Progenitor cell of endocrine pancreas (in vitro differentiated cells): ENCODE measurements at places on chromosomes 13 and 19. TPM values are rescaled to one million over a fixed set of nuclear protein-coding genes. Genes with fewer than 3 reads are reported as not detected.
A peak's percentile ranks its signal among the peaks of the same experiment; 100 is the strongest.

GRCh38 chr13:21929400-21929799 is 258.5 kb downstream of the FGF9 start:
- no peaks in the 10 kb centered on the region for H3K4me1 ChIP-seq
- DNase-seq = no peak
- H3K27me3 ChIP-seq = peaks cover 2% of the 10 kb centered on the region
- H3K36me3 ChIP-seq = no peaks in the 10 kb centered on the region
- H3K27ac ChIP-seq = no peak overlapping the region

- H3K36me3 ChIP-seq = peaks cover 8% of the 10 kb centered on the region
- H3K27me3 ChIP-seq = peaks cover 25% of the 10 kb centered on the region
- peak within 1 kb of the TSS; percentile 79 for H3K4me3 ChIP-seq
- peak within 1 kb of the TSS; percentile 90 for H3K27ac ChIP-seq
- peak; percentile 49 for DNase-seq
- H3K4me1 ChIP-seq = peaks cover 23% of the 10 kb centered on the region
Observed at GRCh38 chr19:41218615-41219507, at the start of gene AXL. Gene AXL (plus strand): TSS chr19:41219223. CDS start chr19:41219393, 170 bp downstream.

The BCAM gene
- total RNA-seq = 197 and 211 TPM in 2 replicates

The ZNF555 gene
- total RNA-seq = 13.3 and 13.7 TPM in 2 replicates

DNA sequence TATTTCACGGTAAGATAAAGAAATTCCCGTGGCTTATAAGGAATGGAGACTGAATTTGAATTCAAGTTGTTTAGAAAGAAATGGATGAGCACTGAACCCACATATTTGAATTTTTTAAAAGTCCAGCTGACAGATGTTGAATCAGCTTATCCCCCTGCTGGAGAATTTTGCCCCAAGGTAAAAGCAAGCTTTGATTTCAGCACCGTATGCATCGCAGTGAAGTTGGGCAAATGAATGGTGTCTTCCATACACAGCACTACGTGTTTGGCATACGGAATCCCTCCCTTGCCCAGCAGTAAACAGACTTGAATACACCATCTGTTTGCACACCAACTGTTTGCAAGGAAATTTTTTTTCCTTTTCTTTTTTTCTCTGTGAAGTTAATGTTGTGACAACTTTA is 77.5 kb upstream of the PEG3 start:
- H3K27me3 ChIP-seq = no peaks in the 10 kb centered on the region
- no peak for DNase-seq
- H3K4me1 ChIP-seq = no peaks in the 10 kb centered on the region
